ENCODE measurements at places on chromosomes 1 and 21. TPM values are rescaled to one million over a fixed set of nuclear protein-coding genes. Genes with fewer than 3 reads are reported as not detected.

The OR2G6 gene
- not detected for total RNA-seq

The LCE1A gene
- total RNA-seq: not detected

DNA sequence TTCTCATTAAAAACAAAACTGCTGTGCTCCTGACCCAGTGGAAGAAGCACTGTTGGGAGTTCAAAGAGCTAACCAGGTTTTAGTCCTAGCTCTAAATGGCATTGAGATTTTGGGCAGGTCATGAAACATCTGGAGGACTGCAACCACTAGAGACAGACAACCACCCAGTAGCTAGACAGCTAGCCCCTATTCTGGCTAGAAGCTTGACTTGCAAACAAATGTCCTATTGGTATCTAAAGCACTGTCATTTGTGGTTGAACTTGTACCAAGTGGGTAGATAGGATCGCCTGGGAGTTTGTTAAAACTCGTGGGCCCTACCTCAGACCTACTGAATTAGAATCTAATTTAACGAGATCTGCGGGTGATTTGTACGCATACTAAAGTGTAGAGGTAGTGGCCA lies 6.9 kb downstream of the RPL11 start:
- no peak for DNase-seq

DNA sequence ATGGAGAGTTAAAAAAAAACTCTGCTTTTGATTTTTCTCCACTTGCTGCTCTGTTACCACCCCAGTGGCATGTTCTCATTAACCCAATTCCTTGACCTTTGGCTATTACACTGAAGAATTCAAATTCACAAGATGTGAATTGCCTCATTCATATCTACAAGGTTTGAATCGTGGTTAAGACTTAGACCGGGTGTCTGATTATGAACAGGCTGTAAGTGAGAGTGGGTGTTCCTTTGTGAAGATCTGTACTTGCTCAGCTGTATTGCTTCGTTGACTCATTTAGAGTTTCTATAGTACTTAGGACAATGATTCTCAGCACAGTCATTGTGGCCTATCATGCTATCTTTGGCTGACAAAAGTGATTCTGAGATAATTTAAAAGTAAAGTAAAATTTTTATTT lies 36.4 kb downstream of the DNM3 start:
- DNase-seq: no peak

DNA sequence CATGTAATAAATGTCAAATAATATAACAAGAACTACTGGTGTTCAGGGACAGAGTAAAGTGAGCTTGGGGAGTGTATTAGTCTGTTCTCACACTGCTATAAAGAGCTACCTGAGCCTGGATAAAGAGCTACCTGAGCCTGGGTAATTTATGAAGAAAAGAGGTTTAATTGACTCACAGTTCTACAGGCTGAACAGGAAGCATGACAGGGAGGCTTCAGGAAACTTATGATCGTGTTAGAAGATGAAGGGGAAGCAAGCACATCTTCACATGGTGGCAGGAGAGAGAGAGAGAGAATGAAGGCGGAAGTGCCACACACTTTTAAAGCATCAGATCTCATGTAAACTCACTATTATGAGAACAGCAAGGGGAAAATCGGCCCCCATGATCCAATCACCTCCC lies 205.9 kb downstream of the CTH start:
- DNase-seq: no peak

DNA sequence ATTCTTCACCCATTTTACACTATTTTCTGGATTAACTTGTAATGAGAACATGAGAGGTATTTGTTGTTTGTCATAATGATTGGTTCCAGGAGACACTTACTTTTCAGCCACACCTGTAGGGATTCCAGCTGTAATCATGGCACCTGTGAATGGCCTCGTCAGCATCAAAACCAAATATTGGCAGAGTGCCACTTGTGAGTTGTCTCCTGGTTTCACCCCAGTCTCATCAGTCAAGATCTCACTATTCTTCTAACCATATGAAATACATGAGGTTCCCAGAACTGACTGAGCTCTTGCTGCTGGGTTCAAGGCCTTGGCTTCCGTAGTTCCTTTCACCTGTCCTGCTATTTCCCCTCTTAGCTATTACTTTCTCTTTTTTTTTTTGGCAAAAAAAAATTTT lies 246.6 kb upstream of the ADGRL2 start:
- DNase-seq: no peak

All from activated CD8-positive, alpha-beta memory T cell treated with anti-CD3 and anti-CD28 coated beads, Interleukin-2, amount 10 ng/mL, durations not matched to agents 7 days and 5 days (primary cell).